ENCODE measurements at places on chromosomes 3 and 15.
A peak's percentile ranks its signal among the peaks of the same experiment; 100 is the strongest.

- peak; percentile 15 for DNase-seq
Observed at GRCh38 chr3:120506828-120507774, 56.3 kb upstream of the FSTL1 start.

- no peak for DNase-seq
Observed at GRCh38 chr15:31358163-31358562, 31.5 kb downstream of the KLF13 start.

DNA sequence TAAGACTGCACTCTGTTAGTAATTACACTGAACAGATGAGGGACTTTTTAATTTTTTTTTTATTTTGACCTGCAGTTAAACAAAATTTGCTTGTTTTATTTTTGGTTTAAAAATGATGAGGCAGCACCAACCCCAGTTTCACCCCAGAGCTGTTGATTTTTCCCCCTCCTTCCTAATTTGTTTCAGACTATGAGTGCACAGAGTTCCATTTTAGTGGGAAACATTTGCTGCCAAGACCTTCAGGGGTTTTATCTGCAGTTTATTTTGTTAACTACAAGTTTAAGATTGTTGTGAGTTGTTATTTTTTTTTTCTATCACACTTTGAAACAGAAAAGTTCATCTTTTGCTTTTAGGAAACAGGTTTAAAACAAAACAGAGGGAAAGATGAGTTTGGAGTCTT is 455.9 kb upstream of the NR2F2 start:
- no peak for DNase-seq

GRCh38 chr15:74053941-74054529 is 28.3 kb downstream of the GOLGA6A start:
- peak; percentile 83 for DNase-seq

GRCh38 chr3:172106989-172107388 is 67.6 kb downstream of the FNDC3B start:
- no peak for DNase-seq

- DNase-seq: no peak
Observed at GRCh38 chr15:88674661-88675060, 35.8 kb downstream of the ISG20 start.

- DNase-seq: no peak
Observed at GRCh38 chr15:87753539-87753938, 503.0 kb downstream of the NTRK3 start.

- DNase-seq: no peak
Observed at GRCh38 chr15:70098153-70098460, 390 bp upstream of the TLE3 start.

DNA sequence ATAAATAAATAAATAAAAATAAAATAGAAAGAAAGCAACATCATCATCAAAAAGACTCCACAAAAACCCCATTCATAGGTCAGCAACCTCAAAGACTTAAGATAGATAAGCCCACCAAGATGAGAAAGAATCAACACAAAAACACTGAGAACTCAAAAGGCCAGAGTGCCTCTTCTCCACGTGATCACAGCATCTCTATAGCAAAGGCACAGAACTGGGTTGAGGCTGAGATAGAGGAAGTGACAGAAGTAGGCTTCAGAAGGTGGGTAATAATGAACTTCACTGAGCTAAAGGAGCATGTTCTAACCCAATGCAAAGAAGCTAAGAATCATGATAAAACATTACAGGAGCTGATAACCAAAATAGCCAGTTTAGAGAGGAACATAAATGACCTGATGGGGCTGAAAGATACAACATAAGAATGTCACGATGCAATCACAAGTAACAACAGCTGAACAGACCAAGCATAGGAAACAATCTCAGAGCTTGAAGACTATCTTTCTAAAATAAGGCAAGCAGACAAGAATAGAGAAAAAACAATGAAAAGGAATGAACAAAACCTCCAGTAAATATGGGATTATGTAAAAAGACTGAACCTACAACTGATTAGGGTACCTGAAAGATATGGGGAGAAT is 26.4 kb downstream of the GNB5 start:
- no peak for DNase-seq

- DNase-seq: no peak
Observed at GRCh38 chr3:23682646-23683045, 123.1 kb upstream of the UBE2E1 start.

DNA sequence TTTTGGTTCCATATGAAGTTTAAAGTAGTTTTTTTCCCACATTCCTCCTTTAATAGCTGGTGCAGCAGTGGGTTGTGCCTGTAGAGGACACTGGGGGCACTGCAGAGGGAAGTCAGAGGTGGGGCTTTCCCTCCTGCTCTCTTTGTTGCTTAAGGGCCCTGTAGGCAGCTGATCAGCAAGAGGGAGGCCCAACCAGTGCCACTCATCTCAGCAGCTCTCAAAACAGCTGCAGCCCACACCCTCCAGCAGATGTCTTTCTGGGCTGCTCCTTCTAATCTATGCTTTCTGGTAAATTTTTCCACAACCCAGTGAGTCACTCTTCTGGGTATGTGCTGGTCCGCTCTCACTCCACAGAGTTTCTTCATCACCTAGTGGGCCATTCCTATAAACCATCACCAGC is 263.8 kb downstream of the FEZF2 start:
- DNase-seq: peak; percentile 60

DNA sequence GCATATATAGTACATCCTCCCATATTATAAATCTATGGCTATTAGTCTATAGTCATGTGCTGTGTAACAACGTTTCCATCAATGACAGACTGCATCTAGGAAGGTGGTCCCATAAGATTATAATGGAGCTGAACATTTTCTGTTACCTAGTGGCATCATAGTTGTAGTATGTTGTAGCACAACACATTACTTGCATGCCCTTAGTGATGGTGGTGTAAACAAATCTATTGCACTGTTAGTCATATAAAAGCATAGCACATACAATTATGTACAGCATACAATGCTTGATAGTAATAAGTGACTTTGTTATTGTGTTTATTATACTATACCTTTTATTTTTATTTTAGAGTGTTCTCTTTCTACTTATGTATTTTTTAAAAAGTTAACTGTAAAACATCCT is 37.4 kb upstream of the TNFSF10 start:
- DNase-seq: no peak
